CD8-positive, alpha-beta T cell (primary cell): ENCODE measurements at places on chromosomes 7 and 10. TPM values are rescaled to one million over a fixed set of nuclear protein-coding genes. Genes with fewer than 3 reads are reported as not detected.

The MYOZ1 gene
- not detected for total RNA-seq

The SNCG gene
- total RNA-seq, result not detected

- DNase-seq, result no peak
Measured at GRCh38 chr7:137296576-137296975, 47.0 kb downstream of the PTN start.

- DNase-seq, result no peak
Measured at GRCh38 chr10:54880996-54881395, 80.0 kb upstream of the PCDH15 start.

- DNase-seq, result no peak
Measured at GRCh38 chr10:59678884-59679301, 30.8 kb downstream of the SLC16A9 start.

The SLC37A3 gene
- 28.4 TPM for total RNA-seq
